ENCODE measurements at places on chromosomes 2 and 18. TPM values are rescaled to one million over a fixed set of nuclear protein-coding genes. Genes with fewer than 3 reads are reported as not detected.

BBS5 gene
- total RNA-seq, result 1.3 TPM

SKOR2 gene
- not detected for total RNA-seq

SERPINB10 gene
- not detected for total RNA-seq

ACMSD gene
- total RNA-seq, result not detected

GRCh38 chr18:4276953-4277585, 178.0 kb downstream of the DLGAP1 start:
- no peaks in the 10 kb centered on the region for H3K27me3 ChIP-seq
- H3K4me3 ChIP-seq, result no peak overlapping the region
- H3K27ac ChIP-seq, result no peak overlapping the region
- DNase-seq, result no peak
- no peaks in the 10 kb centered on the region for H3K4me1 ChIP-seq
- no peaks in the 10 kb centered on the region for H3K36me3 ChIP-seq

DNA sequence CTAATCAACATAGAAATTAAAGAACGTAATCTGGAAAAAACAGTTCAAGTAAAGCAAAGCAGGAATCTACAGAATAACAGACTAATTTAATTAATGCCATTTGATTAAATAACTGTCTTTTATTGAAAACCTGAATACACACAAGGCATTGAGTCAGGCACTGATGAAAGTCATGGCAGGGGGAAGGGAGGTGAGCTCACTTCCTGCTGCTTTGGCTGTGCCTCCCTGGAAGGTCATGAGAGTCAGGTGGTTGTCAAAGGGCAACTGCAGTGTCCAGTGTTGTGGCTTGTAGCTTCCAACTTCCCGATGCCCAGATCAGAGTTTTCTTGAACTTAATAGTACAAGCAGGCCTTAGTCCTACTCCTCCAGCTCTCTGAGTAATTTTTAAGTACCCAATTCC, 180.9 kb downstream of the PID1 start:
- no peaks in the 10 kb centered on the region for H3K36me3 ChIP-seq
- H3K27ac ChIP-seq, result no peak overlapping the region
- no peaks in the 10 kb centered on the region for H3K27me3 ChIP-seq

RAD51AP2 gene
- not detected for total RNA-seq

GRCh38 chr18:77218642-77219041, 31.0 kb upstream of the GALR1 start:
- no peaks in the 10 kb centered on the region for H3K36me3 ChIP-seq
- peaks cover 5% of the 10 kb centered on the region for H3K4me1 ChIP-seq
- H3K27me3 ChIP-seq, result peaks cover 7% of the 10 kb centered on the region
- DNase-seq, result no peak

DNA sequence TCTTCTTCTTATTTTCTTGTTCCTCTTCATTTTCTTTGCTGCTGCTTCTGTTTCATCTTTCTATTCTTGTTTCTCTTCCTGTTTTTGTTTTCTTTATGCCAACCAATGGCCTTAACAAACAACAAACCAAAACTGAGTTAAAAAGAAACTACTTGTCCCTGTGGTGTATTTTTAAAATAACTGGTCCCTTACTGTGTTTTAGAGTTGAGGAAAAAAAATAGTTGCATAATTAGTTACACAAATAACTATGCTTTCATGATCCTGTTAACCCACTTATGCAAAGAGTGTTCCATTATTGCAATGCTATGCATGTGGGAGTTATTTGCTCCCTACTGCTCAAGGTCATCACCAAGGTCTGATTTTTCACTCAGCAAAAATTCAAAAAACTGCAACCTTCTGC, 39.5 kb upstream of the IMP4 start:
- H3K27ac ChIP-seq, result no peak overlapping the region
- no peaks in the 10 kb centered on the region for H3K36me3 ChIP-seq
- no peak overlapping the region for H3K4me3 ChIP-seq
- no peak for DNase-seq

GRCh38 chr2:207223051-207223450, 57.3 kb upstream of the KLF7 start:
- H3K4me3 ChIP-seq, result no peak overlapping the region
- DNase-seq, result no peak
- H3K36me3 ChIP-seq, result no peaks in the 10 kb centered on the region
- peaks cover 28% of the 10 kb centered on the region for H3K4me1 ChIP-seq
- peaks cover 23% of the 10 kb centered on the region for H3K27me3 ChIP-seq

EFEMP1 gene
- not detected for total RNA-seq

DNA sequence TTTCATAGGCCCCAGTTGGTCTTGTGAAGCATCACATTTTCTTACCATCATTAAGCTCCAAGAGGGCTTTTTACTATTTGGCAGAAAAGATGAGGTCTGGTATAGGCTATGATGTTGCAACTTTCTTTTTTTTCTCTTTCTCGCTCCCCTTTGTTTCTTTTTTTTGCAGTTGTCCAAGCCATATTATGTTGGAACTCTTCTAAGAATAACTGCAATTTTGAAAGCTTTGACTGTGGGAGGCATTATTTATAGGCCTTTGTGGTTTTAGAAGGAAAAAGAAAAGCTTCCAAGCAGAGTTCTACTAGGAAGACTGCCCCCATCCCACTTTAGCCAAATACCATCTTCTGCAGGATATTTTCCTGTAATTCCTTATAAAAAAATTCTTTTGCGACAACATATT, 571.6 kb downstream of the ARHGAP15 start:
- H3K4me3 ChIP-seq, result no peak overlapping the region
- peaks cover 47% of the 10 kb centered on the region for H3K4me1 ChIP-seq
- no peak for DNase-seq
- H3K36me3 ChIP-seq, result peaks cover 58% of the 10 kb centered on the region
- H3K27me3 ChIP-seq, result no peaks in the 10 kb centered on the region

GRCh38 chr2:236744716-236745115, 175.1 kb downstream of the ACKR3 start:
- no peaks in the 10 kb centered on the region for H3K4me1 ChIP-seq
- DNase-seq, result no peak
- peaks cover 18% of the 10 kb centered on the region for H3K27me3 ChIP-seq
- no peak overlapping the region for H3K27ac ChIP-seq

PHOSPHO2 gene
- 4.1 TPM for total RNA-seq

ZNF385B gene
- total RNA-seq, result not detected

UGT1A5 gene
- not detected for total RNA-seq

GRCh38 chr18:75110846-75111415, 98.0 kb downstream of the PTGR3 start:
- no peaks in the 10 kb centered on the region for H3K36me3 ChIP-seq
- no peaks in the 10 kb centered on the region for H3K27me3 ChIP-seq
- DNase-seq, result peak; percentile 28
- H3K4me1 ChIP-seq, result no peaks in the 10 kb centered on the region
- no peak overlapping the region for H3K4me3 ChIP-seq

USP34 gene
- total RNA-seq, result 93.7 TPM

GRCh38 chr2:37083873-37084794, at the start of the genes GPATCH11 and HEATR5B:
Gene GPATCH11 (plus strand): TSS chr2:37084518. CDS start chr2:37088382, 3,864 bp downstream.
Gene HEATR5B (minus strand): TSS chr2:37084372. CDS start chr2:37083414, 958 bp downstream.
- no peak within 1 kb of the TSS for H3K4me3 ChIP-seq
- H3K27ac ChIP-seq, result no peak within 1 kb of the TSS
- peak; percentile 94 for DNase-seq
- peaks cover 39% of the 10 kb centered on the region for H3K4me1 ChIP-seq

GRCh38 chr2:189298481-189298880, 118.9 kb upstream of the COL5A2 start:
- no peak overlapping the region for H3K27ac ChIP-seq
- H3K27me3 ChIP-seq, result no peaks in the 10 kb centered on the region
- H3K4me1 ChIP-seq, result peaks cover 34% of the 10 kb centered on the region
- no peak overlapping the region for H3K4me3 ChIP-seq
- no peaks in the 10 kb centered on the region for H3K36me3 ChIP-seq

GRCh38 chr2:128449226-128450061, 130.8 kb upstream of the HS6ST1 start:
- peak; percentile 37 for DNase-seq
- no peaks in the 10 kb centered on the region for H3K36me3 ChIP-seq
- peaks cover 2% of the 10 kb centered on the region for H3K27me3 ChIP-seq
- no peak overlapping the region for H3K4me3 ChIP-seq

DNA sequence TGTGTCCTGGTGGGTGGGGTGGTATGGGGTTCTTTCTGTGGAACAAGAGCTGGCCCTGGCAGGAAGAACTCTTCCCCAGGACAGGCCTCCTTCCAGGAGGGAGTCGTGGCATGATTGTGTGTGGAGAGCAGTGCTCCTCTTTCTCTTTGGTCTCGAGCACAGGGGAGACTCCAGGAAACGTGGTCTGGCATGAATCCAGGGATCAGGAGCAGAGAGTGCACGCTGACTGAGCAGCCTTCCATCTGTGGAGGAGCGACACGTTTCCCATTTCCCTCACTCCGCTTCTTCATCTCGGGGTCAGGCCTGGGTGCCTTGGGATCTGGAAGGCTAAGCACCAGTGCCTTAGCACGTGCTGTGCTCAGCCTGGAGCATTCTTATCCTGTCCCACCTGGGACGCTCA, 132.0 kb upstream of the HDAC4 start:
- no peak for DNase-seq
- H3K27ac ChIP-seq, result no peak overlapping the region
- H3K4me3 ChIP-seq, result no peak overlapping the region
- H3K4me1 ChIP-seq, result no peaks in the 10 kb centered on the region
- H3K27me3 ChIP-seq, result no peaks in the 10 kb centered on the region
- no peaks in the 10 kb centered on the region for H3K36me3 ChIP-seq

OTX1 gene
- 0.58 TPM for total RNA-seq

GRCh38 chr2:109644571-109645275, 30.6 kb downstream of the SOWAHC start:
- H3K27me3 ChIP-seq, result peaks cover 4% of the 10 kb centered on the region
- no peak for DNase-seq
- no peaks in the 10 kb centered on the region for H3K36me3 ChIP-seq
- H3K4me3 ChIP-seq, result no peak overlapping the region
- no peak overlapping the region for H3K27ac ChIP-seq

ASB18 gene
- not detected for total RNA-seq

GRCh38 chr2:9003616-9004337, at the start of gene MBOAT2:
Gene MBOAT2 (minus strand): TSS chr2:9003684. CDS start chr2:9003614, 70 bp downstream.
- peaks cover 16% of the 10 kb centered on the region for H3K4me1 ChIP-seq
- H3K36me3 ChIP-seq, result no peaks in the 10 kb centered on the region
- peak within 1 kb of the TSS; percentile 37 for H3K27ac ChIP-seq
- H3K27me3 ChIP-seq, result peaks cover 14% of the 10 kb centered on the region
- H3K4me3 ChIP-seq, result peak within 1 kb of the TSS; percentile 74
- peak; percentile 81 for DNase-seq

DNA sequence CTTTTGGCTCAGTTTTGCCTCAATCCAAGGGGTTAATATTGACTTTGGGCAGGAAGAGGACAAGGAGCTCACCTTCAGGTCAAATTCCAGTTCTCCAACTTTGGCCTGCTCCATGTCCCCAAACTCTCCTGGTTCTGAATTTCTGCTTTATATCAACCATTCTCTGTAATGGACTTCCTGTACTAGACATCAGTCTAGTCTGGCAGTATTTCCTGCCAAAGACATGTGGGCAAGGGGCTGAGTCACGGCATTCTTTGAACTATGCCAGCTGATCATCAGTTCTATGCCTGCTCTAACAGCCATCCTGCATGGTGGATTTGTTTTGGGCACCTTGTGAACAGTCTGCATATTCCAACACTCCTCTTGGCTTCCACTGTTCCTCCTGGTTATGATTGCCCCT, 199.4 kb downstream of the ZEB2 start:
- H3K36me3 ChIP-seq, result peaks cover 67% of the 10 kb centered on the region
- DNase-seq, result peak; percentile 82
- H3K4me1 ChIP-seq, result peaks cover 61% of the 10 kb centered on the region
- H3K4me3 ChIP-seq, result peak overlapping the region; percentile 52
- H3K27ac ChIP-seq, result peak overlapping the region; percentile 80
- no peaks in the 10 kb centered on the region for H3K27me3 ChIP-seq

DNA sequence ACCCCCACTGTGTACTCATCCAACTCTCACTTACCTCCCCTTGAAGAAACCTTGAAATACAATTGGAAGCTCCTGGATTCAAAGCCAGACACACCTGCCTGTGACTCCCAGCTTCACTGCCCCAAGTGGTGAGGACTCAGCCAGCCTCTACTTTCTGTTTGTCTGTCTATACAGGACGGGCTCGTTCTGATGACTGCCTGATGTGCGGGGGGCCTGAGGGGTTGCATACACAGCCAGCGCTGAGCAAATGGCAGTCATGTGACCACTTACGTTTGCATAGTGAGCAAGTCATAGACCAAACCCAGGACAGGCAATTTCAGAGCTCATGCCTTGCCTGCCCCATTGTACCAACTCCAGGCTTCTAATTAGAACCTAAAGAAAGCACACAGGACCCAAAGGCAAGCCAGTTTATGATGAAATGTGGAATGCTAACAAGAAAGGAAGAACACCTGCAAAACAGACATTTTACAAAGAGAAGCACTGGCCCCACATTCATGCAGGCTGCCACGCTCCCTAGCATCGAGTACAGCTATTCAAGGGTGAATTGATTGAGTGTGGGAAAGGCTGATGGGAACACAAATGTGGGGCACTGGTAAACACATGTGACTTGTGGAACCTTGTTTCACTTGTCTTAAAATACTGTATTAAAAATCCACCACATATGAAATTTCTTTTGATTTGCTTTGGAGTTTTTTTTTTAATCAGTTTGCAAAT, 137.8 kb downstream of the LNPK start:
- no peak overlapping the region for H3K27ac ChIP-seq
- no peaks in the 10 kb centered on the region for H3K36me3 ChIP-seq
- no peaks in the 10 kb centered on the region for H3K4me1 ChIP-seq
- no peak overlapping the region for H3K4me3 ChIP-seq
- no peak for DNase-seq

DNA sequence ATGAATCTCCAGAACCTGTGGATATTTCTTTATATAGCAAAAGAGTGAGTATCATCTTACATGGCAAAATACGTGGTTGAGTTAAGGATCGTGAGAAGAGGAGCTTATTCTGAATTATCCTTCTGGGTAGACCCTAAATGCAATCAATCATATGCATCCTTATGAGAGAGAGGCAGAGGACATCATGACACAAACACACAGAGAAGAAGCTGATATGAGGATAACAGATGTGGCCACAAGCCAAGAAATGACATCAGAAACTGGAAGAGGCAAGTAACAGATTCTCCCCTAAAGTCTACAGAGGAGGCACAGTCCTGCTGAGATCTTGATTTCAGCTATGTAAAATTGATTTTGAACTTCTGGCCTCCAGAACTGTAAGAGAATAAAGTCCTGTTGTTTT, 730.2 kb upstream of the ZNF804A start:
- H3K36me3 ChIP-seq, result no peaks in the 10 kb centered on the region
- no peak overlapping the region for H3K4me3 ChIP-seq
- no peak overlapping the region for H3K27ac ChIP-seq
- no peaks in the 10 kb centered on the region for H3K4me1 ChIP-seq
- DNase-seq, result no peak

GRCh38 chr2:1486670-1487069, 73.4 kb downstream of the TPO start:
- no peaks in the 10 kb centered on the region for H3K4me1 ChIP-seq
- H3K27ac ChIP-seq, result no peak overlapping the region
- no peaks in the 10 kb centered on the region for H3K36me3 ChIP-seq
- DNase-seq, result no peak

DNA sequence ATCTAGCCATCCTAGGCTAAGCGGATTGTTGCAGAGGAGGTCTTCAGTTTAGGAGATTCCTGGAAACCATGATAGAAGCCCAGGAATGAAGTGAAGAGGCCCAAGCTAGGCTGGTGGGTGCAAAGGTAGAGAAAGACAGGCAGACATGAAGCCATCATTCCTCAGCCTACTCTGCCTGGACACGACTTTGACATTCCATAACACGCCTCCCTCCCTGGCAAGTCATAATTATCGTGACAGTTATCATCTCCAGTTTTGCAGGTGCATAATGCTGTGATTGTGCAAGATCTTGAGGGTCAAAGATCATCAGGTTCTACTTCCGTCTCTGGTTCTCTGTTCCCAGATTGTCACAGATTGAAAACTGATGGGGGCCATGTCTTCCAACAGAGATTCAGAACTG, 15.2 kb upstream of the FZD5 start:
- H3K4me3 ChIP-seq, result no peak overlapping the region
- H3K36me3 ChIP-seq, result no peaks in the 10 kb centered on the region
- peaks cover 26% of the 10 kb centered on the region for H3K27me3 ChIP-seq
- no peak for DNase-seq
- H3K4me1 ChIP-seq, result no peaks in the 10 kb centered on the region

MXD1 gene
- total RNA-seq, result 19.3 TPM
